ENCODE measurements at places on chromosomes 6 and 20.

DNA sequence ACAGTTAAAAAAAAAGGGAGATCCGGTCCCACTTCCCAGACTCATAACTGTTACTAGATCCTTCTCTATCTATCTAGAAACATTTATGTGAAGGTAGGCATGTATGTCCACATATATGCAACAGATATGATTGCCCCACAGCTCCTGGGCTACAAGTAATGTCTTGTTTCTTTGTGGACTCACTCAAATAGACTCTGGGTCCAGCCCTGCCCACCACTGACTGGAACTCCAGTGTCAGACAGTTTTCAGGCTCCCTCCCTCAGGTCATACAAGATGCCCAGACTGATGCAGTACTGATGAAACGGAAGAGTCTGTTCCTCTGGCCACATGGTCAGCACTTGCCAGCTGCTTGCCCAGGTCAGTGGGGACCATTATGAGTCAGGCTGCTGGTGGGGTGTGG, 30.8 kb upstream of the IER3 start:
- no peak for DNase-seq

DNA sequence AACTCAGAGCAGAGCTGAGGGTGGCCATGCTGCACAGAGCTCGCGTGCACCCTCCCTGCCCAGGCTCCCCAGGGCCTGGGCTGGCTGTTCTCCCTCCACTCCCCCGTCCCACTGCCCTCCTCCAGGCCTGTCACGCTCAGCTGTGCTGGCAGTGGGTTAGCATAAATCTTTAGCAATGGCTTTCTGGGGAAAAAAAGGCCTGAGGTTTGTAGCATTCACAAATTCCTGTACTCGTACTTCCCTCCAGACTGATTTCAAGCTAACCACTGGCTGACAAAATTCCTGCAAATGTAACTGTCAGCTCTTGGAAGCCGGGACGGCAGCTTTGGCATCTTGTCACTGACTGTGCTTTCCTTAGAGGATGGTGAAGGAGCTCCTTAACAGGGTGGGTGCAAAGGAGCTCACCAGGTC, 22.3 kb upstream of the SMOC2 start:
- DNase-seq: no peak

- DNase-seq: no peak
These were observed 3.3 kb upstream of the SLC35B2 start for GRCh38 chr6:44260451-44261297.

GRCh38 chr20:46199198-46199597, 81.1 kb downstream of the CD40 start:
- peak; percentile 23 for DNase-seq

DNA sequence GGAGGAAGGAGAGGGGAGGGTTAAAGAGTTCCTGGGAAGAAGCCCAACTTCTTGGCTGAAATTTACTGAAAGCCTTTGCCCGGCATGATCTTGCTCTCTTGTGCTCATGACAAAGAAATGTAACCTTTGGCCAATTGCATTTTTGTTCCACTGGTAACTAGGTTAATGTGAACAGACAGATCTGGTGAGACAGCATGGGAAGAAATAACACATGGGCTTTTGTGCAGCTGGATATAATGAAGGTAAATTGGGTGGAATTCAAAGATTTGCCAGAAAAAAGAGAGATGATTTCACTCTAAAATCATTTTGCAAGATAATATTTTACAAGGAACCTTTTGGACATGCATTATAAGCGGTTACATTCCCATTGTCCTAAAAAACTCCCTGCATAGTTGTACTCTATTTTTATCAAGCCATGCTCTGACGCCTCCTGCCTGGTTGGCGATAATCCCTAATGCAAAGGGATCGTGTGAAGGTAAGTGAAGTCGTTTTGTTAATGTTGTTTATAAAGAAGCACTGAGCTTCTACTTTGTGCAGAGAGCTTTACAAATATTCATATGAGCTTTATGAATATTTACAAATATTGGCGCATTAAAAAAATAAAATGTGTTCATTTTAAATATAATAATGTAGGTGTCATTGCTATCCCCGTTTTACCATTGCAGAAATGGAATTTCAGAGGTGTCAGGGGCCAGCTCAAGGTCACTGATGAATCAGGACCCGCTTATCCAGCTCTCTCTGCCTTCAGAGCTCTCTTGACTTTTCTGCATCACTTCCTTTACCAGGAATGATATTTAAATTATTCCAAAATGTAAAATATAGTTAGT, 161.3 kb upstream of the AGPAT4 start:
- no peak for DNase-seq

DNA sequence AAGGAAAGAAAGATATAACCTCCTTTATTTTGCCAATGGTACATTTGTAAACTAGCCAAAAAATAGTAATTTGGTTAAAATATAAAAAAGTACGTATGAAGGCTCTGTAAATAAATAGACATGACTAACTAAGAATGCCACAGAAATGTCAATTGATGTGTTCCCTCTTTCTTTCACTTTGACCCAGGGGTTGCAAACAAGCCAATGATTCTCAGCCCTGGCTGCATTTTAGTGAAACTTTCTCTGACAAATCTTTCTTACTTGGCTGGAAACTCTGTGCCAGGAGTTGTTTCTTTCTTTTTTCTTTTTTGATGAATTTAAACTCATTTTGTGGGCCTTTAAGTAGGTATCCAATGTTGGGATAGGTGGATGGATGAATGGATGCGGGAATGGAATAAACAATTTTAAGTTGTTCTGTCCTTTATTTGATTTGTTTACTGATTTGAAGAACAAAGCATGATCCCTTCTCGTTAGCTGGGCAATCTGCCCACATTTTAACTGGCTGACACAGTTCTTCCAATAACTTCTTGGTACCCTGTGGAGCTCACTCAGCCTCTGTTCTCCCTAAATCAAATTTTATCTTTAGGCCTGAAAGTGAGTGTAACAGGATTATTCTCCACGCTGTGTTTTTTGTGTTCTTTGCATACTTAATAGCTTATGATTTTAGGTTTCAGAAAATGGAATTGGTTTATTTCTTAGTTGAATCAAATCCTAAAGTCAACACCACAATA, 58.6 kb upstream of the GCLC start:
- no peak for DNase-seq

DNA sequence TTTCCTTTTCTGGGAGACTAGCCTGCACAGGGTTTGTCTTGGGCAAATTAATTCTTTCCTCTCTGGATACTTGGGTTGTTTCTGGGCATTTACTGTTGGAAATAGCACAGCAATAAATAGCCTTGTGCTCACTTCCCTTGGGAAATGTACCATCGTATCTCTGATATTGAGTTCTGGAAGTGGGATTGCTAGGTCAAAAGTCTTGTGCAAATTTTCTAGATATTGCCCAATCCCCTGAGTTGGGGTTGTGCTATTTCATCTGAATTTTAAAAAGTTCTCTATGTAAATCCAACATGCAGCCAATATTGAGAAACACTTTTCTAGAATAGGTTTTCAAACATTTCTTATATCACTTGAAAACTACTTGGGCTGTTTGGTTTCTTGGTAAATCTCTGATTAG, 64.0 kb upstream of the ELOVL5 start:
- no peak for DNase-seq

DNA sequence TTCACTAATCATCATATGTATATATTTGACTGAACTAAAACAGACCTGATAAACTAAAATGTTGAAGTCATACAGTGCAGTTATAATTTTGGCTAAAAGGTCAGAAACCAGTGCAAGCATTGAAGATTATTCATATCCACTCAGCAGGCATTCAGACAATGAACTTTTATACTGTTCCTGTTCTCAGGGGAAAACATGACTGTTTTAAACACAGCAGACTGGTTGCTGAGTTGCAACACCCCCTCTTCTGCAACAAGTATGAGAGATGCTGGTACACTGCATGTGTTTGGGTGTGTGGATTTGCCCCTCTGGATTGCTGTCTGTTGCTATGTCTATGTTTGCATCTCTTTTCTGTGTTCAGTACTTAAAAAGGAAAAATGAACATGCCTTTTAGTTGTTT, 206.8 kb downstream of the EYA4 start:
- DNase-seq: no peak

GRCh38 chr6:137967689-137968454, 100.8 kb downstream of the TNFAIP3 start:
- DNase-seq: no peak

GRCh38 chr20:16350465-16350864, 222.8 kb downstream of the KIF16B start:
- no peak for DNase-seq

DNA sequence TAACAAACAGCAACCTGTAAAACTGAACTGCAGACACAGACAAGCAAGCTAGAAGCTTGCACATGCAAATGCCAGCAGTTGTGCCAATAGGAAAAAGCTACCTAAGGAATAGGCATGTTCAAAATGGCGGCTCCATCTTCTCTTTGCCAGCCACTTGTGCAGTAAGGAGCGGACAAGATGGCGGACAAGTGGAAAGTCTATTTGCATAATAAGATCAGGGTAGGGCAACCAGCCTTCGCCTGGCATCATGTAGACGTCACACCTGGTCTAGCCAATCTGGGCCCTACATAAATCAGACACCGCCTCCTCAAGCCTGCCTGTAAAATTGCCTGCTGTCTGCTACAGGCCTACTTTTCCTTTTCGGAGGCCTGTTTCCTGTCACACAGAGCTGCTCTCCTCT, 18.0 kb downstream of the C6orf52 start:
- no peak for DNase-seq

GRCh38 chr6:150694889-150695288, 95.2 kb downstream of the PLEKHG1 start:
- DNase-seq: no peak
